ENCODE measurements at places on chromosomes 1 and 21.

DNA sequence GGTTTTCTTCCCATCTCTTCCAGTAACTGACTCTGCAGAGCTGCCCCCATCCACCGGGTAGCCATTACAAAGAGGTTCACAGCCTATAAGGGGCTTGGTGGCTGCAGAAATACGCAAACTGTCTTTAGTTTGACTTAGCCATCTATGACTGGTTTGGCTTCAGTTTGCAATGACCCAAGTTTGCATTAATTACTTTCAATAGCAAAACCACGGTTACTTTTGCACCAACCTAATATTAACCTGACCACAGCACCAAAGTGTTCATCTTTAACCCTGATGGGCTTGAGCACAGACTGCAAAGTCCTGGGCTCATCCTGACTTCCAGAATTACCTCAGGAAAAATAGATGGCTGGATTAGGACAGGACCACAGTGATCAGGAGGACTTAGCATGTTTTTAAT is 2.2 kb upstream of the HAO2 start:
- no peak for DNase-seq

GRCh38 chr1:153350321-153350957 is 1.8 kb upstream of the PGLYRP4 start:
- no peak for DNase-seq

- DNase-seq = no peak
These were observed 34.4 kb upstream of the PKP1 start for GRCh38 chr1:201248721-201249559.

- DNase-seq = no peak
These were observed 31.6 kb downstream of the DOP1B start for GRCh38 chr21:36188081-36188681.

DNA sequence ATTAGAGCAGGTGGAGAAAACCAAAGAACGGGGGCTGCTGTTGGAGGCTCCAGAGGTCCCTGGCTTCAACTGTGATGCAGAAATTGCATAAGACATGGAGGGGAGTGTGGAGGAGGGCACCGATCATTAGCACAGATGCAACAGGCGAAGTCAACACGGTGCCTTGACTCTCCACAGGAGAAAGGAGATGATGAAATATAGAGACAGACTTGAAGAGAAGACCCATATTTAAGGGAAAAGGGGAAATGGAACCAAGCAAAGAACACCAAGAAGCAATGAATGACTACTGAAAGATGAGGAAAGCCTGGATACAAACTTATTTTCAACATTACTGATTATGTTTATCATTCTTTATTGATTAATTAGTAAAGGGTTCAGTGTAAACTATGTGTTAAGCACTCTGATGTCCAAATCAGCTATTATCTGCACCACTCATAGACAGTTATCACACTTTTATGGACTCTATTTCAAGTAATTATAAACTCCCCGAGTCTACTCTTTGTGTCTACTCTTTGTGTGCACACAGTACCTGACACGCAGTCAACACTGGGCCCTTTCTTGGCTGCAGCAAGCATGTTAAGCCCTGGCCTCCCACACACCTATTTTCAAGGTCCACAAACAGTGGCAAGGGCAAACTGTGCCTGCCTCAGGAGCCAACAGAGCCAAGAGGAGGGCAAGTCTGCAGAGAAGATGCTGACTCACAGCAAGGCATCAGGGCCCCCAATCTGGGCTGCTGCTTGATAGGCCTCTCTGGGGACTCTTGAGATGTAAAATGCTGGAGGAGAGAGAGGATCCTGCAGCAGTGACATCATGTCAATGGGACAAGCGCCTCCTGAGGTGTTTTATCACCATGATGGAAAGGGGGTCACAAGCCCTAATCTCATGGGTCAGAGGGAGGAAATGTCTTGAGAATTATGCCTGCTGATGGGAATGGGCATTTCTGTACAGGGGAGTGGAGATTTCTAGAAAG is 17.6 kb downstream of the PCNX2 start:
- DNase-seq = no peak

- DNase-seq = no peak
These were observed 50.3 kb downstream of the USP24 start for GRCh38 chr1:55164906-55165305.

- DNase-seq = no peak
These were observed 25.6 kb downstream of the AGMAT start for GRCh38 chr1:15559189-15559810.

GRCh38 chr1:225820522-225821120 is 10.7 kb downstream of the EPHX1 start:
- no peak for DNase-seq

DNA sequence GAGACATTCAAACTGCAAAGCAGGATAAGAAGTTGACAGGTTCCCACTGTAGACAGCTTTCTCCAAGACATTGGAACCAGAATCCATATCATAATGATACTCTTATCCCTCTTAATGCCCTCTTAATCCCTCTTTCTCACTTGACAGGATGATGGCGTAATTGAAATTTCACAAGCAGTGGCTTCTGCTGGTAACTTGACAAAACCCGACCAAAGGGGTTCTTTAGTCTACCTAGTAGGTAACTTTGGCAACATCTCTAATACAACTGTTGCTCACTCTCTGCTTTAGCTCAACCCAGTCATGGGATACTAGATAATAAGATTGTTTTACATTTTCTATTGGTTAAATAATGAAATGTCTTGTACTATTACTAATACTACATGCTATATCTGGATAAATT is 34.7 kb downstream of the S100A10 start:
- DNase-seq = no peak

GRCh38 chr1:198298640-198299039 is 141.8 kb downstream of the NEK7 start:
- DNase-seq = no peak

DNA sequence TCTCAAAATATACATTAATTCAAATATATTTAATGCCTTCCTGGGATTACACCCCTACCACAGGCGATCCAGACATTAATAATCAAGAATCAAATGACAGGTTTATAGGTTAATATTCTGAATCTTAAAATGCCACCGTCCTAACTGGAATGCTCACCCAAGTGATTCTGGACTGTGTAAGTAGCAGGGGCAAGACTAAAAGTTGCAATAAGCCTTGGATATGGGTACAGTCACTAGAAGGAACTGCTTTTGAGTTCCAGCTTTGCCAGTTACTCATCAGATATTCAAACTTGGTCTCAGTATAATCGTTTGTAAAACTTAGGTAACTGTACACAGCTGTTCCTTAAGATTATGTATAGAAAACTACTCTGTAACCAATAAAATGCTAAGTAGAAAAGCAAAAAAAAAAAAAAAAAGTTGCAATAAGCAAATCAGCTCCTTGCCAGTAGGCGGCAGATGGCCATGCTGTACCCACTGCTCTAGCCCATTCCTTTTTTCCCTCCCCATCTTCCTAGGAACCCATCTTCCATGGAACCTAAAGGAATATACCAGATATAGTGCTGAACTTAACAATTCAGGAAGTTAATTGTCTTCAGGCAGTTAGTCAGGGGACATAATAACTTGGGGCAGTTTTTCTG is 10.5 kb downstream of the RO60 start:
- DNase-seq = no peak

- DNase-seq = peak; percentile 20
These were observed 2.3 kb downstream of the ARTN start for GRCh38 chr1:43935711-43936427.

DNA sequence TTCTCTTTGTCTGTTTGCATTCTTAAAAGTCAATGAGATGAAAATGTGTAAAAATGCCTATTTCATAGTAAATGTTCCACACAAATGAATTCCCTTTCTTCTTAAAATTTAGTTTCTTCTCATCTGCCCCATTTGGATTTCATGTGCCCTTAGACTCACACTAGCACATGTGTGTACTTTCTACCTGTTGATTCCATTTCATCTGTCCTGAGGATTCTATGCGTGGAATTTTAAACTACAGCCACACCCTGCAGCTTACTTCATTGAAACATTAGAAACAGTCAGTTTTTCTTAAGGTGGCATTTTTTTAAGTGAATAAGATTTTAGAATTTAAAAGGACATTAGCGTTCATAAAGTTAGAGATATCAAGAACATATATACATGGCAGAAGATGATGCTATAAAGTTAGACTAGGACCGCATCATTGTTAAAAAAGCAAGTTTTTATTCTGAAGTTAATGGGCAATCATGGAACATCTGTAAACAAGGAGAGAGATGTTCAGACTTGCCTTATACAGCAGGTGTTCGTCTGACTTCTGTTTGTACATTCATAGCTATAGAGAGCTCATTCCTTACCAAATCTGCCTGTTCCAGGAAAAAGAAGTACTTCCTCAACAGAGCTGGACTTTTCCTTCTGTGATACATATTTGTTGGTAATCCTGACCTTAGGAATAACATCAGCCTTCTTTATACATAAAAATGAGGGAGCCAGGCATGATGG is 3.9 kb upstream of the TUT4 start:
- no peak for DNase-seq

DNA sequence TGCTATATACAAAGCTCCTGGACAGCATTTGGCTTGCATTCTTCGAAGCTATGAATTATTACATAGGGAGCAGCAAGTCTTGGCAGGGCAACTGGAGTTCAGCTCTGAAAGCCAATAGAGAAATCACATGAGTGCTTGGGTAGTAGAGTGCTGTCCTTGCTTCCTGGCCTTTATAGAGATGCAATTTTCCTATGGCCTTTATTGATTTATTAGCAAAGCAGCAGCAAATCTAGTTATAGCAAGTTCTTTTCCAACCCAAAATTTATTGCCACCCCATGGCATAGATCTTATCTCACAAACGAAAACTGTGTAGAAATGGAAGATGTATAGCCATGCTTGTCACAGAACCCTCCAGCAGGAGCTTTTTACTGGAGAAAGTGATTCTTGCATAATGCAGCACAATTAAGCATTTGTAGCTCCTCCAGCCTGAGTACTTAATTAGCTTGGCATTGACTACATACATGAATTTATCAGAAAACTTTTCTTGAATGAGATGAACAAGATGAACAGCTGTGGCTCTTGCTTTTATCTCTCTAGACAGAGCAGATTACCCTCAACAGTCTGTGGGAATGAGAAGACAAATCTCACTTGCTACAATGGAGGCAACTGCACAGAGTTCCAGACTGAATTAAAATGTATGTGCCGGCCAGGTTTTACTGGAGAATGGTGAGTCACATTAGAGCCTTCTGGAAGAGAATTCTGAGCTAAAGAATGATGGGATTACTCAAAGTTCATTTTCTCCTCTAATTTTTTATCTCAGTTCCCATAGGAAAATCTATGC is 170.1 kb downstream of the CRB1 start:
- DNase-seq = no peak

- no peak for DNase-seq
These were observed 280.7 kb upstream of the NR5A2 start for GRCh38 chr1:199746666-199747384.

GRCh38 chr1:9835404-9835757 is 11.6 kb upstream of the CLSTN1 start:
- no peak for DNase-seq

DNA sequence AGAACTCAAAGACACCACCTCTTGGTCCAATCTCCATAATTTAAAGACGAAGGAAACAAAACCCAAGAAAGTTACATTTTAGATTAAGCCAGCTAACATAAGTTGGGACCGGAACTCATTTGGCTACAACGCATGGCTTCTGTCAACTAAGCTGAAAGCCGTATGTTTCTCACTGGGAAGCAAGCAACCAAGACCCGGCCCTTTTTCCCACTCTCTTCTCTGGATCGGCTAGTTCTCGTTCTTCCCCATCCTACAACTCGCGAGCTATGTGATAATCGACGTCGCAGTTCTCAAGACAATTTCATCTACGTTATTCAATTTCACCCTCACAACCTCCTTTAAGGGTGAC is 601 bp downstream of the CCT8 start:
- no peak for DNase-seq

- peak; percentile 11 for DNase-seq
These were observed 255.9 kb downstream of the HHAT start for GRCh38 chr1:210584439-210585113.

DNA sequence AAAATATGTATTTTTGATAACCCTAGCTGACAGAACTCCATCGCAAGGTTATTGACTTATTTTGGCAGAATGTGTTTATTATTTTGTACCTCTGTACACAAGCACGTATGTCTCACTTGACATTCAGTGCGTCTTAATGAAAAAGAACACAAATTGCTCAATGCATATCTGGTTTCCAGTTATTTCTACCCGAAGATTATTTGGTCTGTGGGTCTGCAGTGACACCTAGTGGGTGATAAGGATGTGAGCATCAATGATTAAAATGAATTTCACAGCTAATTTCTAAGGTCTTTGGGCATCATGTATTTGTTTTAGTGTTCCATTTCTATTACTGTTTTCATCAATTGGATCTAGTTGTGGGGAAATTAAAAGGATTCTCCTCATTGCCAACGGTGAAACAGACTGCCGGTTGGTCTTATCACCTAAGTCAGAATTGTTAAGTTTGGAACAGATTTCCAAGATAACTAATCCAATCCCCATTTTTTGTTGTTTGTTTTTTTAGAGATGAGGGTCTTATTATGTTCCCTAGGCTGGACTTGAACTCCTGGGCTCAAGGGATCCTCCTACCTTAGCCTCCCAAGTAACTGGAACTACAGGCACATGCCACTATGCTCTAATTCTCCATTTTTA is 13.9 kb downstream of the DDX20 start:
- DNase-seq = no peak

- no peak for DNase-seq
These were observed 71.0 kb downstream of the NENF start for GRCh38 chr1:212503714-212504113.

DNA sequence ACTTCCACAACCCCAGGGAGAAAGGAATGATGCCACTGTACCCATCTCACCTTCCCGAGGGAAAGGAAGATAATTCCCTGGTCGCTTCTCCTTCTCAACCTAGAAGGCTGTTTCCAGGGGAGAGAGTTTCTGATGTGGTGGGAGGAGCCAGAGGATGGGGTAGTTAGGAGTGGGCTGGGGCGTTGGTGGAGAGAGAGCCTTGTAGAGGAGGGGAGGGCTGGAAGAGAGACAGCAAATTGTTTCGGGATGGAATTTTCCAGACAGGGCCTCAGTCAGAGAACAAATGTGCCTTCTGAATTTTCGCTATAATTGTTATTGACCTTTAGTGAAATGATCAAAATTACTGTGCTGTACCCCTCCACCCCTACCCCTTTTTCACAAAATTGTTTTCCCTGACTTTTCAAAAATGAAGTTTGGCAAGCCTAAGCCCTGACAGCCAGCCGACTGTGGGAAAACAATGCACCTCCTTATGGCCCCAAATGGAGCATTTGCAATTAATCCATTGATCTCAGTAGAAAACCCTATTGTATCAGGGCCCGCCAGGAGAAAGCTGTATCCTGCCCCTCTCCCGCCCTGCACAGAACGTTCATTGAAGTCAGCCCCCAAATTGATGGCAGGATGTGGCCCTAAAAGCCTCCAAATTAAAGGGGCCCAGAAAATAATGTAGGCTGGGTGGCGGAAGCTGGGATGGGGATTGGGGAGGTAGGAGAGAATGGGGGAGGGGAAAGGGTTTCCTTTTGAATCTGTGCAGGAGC is 69.1 kb upstream of the JUN start:
- no peak for DNase-seq

- no peak for DNase-seq
These were observed 9.0 kb downstream of the ZNF697 start for GRCh38 chr1:119639109-119639508.

Data from GM06990 (cell line).